ENCODE measurements at places on chromosomes 1 and 21.

DNA sequence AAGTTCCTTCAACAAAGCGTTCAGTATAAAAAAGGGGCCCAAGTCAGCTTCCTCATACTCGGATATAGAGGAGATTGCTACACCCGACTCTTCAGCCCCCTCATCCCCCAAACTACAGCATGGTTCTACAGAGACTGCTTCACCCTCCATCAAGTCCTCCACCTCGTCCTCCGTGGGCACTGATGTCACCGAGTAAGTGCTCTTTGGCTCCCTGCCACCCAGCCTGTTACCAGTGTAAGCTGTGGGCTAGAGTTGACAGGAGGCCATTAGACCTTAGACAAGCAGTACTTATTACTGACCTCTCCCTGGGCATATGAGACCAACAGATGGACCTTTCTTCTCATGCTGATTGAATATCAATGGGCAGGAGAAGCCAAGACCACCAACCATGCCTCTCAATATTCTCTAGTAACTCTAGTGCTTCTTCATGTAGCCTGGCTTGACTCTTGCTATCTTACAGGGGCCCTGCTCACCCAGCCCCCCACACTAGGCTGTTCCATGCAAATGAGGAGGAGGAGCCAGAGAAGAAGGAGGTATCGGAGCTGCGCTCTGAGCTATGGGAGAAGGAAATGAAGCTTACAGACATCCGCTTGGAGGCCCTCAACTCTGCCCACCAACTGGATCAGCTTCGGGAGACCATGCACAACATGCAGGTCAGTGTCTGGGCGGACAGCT, 20.9 kb upstream of the IPO9 start:
- DNase-seq, result no peak

GRCh38 chr21:36910581-36911307, 55.7 kb downstream of the HLCS start:
- no peak for DNase-seq

GRCh38 chr1:228851193-228851592, 115.9 kb downstream of the RHOU start:
- no peak for DNase-seq

DNA sequence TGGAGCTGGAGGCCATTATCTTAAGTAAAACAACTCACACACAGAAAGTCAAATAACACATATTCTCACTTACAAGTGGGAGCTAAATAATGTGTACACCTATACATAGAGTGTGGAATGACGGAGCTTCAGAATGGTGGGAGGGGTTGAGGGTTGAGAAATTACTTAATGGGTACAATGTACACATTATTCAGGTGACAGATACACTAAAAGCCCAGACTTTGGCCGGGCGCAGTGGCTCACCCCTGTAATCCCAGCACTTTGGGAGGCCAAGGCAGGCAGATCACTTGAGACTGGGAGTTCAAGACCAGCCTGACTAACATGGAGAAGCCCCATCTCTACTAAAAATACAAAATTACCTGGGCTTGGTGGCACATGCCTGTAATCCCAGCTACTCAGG, 24.9 kb upstream of the LRIG2 start:
- DNase-seq, result no peak

GRCh38 chr1:185463433-185463832, 146.4 kb upstream of the IVNS1ABP start:
- no peak for DNase-seq

DNA sequence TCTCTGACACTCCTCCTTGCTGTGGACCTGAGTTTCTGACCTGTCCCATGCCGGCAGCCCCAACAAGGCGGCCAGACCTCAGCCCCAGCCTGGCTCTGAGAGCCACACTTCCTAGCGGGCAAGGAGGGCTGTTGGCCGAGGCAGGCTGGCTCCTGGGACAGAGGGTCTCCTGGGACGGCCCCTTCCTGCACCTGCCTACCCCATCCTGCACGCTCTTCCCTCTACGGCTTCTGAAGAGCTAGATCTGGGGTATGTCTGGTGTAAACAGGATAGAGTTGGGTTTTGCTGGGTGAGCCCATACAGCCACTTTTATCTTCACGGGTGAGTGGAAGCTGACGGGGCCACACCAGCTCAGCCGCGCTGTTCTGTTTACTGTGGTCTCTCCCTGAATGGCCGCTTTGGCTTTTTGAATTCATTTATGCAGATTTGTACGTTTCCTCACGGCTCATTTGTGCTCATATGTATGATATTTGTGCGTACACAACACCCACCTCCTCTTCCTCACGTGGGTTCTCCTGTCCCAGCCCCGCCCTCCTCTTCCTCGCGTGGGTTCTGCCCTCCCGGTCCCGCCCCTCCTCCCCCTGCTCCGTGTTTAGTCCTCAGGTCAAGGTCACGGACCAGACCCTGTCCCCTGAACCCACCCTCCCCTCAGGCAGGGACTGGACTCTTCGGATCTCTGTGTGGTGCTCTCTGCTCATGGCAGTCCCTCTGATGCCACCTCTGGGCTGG, 34.7 kb upstream of the POFUT2 start:
- DNase-seq, result no peak

DNA sequence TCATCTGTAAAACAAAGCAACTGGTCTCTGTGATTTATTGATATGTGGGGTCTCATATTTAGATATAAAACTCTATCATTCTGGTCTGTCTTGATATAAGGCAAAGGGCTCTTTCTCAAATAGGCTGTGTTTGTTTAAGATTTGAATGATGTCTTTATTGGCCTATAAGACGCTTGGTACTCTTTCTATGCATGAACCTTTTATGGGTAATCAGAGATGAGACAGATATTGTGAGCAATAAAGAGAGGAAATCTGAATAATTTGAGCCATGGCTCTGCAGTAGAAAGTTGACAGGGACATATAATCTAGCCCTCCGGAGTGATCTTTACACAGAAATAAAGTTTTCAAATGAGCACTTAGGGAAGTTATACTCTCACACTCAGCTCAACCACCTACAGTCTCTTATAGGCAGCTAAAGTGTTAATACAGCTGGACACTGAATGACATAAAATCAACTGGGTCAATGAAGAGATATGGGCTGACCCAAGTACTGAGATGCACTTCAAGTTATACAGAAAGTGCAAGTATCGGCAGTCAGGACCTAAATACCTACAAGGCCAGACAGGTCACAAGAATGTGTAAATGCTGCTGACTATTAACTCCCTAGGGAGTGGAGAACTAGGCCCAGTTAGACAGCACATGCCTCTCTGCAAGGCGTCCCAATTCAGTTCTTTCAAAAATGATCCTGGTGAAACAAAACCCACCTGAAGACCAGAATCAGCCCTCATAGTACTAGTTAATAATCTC, 111.0 kb downstream of the PTPN14 start:
- DNase-seq, result no peak

- no peak for DNase-seq
Measured at GRCh38 chr1:192171123-192171522, 12.9 kb downstream of the RGS18 start.

GRCh38 chr21:33834801-33835500, 80.7 kb downstream of the ATP5PO start:
- no peak for DNase-seq

GRCh38 chr1:63909526-63909925, 135.7 kb downstream of the ROR1 start:
- DNase-seq, result no peak

- no peak for DNase-seq
Measured at GRCh38 chr1:5597171-5597850, 394.9 kb downstream of the NPHP4 start.

- no peak for DNase-seq
Measured at GRCh38 chr1:29458737-29459619, 222.7 kb downstream of the PTPRU start.

DNA sequence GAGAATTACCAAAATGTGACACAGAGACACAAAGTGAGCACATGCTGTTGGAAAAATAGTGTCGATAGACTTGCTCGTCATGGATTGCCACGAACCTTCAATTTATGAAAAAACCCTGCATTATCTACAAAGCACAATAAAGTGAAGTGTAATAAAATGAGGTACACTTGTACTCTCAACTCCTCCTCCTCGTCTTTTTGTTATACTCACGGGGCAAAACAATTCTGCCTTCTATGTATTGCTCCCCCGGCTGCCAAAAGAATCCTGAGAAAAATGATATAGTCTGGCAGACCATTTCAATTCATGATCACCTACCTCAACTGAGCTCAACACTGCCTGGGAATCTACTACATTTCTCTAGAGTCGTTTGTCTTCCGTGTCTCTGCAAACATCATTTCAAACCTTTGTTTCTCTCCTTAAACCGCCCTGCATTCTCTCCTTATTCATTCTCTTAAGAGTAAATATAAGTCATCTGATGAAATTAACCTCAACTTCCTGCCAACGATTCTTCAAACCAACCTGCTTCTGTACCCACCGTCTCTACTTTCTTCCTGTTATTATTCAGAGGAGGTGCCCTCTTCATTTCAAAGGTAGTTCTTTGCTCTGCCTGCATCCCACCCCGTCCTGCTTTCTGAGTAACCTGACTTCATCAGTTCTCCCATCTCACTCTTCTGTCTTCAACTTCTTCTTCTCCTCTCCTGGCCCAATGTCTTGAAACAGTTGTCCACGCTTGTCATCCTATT, 12.9 kb upstream of the IL19 start:
- DNase-seq, result no peak

- DNase-seq, result no peak
Measured at GRCh38 chr1:194068446-194069167, 882.2 kb upstream of the B3GALT2 start.

- DNase-seq, result no peak
Measured at GRCh38 chr1:42170779-42171621, 6.5 kb upstream of the GUCA2A start.

DNA sequence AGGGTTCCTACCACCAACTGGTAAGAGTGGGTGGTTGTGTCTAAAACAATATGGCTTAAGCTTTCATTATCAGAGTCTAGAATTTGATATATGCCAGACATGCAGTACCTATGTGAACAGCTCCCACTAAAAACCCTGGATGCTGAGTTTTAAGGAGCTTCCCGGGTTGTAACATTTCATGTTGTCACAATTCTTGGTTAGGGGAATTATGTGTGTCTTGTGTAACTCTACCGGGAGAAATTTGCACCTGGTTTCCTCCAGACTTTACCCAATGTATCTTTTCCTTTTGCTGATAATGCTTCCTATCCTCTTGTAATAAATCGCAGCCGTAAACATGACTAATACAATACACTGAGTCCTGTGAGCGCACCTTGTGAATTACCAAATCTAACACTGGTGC, 48.3 kb downstream of the ARID4B start:
- DNase-seq, result no peak

DNA sequence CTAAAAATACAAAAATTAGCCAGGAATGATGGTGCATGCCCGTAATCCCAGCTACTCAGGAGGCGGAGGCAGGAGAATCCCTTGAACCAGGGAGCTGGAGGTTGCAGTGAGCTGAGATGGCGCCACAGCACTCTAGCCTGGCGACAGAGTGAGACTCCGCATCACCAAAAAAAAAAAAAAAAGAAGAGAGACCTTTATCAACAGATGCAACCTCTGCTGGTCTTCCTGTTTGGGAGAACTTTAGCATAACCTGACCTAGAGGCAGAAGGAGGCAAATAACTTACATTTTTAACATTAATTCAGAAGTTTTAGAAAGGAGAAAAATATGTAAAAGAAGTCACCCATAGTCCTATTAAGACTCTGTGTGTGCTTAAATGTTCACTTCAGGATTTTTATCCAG, 32.4 kb downstream of the SLAMF1 start:
- no peak for DNase-seq

- DNase-seq, result no peak
Measured at GRCh38 chr1:3521426-3521825, 67.0 kb downstream of the ARHGEF16 start.

DNA sequence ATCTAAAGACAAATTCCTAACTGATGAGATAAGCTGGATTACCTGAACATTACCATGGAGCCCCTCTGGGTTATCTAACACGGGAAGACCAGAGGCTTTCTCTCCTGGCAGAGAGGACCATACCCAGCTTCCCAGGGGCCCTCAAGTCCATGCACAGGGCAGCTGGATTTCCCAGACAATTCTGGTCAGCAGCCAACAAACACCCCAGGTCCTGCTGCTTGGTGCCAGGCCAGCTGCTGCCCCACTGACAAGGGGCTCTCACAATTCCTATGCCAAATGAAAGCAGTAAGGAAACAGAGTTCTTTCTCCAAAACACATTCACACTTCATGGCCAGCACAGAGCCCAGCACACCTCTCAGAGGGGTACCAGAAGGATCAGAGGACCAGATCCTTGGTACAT, 114.2 kb downstream of the HLCS start:
- DNase-seq, result no peak

DNA sequence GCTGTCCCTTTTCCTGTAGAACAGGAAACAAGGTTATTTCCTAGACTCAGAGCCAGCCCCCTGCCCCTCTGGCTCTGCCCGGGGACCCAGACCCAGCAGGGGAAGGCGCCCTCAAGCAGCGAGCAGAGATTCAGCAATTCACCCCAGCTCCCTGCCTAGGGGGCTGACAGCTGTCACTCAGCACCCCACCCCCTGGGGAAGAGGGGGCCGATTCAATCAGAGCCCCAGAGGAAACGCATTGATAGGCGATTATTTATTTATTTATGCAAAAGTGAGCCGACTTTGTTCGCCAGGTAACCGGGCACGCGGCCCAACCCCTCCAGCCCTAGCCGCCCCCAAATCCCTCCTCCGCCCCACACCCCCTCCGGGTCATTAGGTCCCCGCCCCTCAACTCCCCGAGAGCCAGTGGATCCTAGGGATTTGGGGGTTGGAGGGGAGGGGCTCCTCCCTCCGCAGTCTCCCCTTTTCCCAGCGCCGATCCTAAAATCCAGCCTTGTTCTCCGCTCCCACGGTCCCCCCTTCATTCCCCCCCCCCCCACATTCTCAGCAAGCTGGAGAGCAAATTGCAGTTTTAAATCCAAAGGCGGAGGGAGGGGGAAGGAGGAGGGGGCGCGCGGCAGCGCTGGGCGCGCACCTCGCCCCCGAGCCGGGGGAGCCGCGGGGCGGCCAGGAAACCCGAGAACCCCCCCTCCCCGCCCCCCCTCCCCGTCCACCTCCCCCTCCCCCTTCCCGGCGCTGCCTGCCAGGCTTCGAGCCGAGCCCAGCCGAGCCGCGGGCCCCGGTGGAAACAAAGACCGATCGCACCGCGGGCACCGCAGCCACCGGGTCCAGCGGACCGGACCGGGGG, 1.3 kb downstream of the AHDC1 start:
- peak; percentile 41 for DNase-seq

GRCh38 chr1:19055701-19056100, 99.2 kb upstream of the IFFO2 start:
- no peak for DNase-seq

GRCh38 chr1:1763657-1764621, 14.3 kb downstream of the NADK start:
- no peak for DNase-seq

GRCh38 chr1:104459886-104460285, 710.2 kb downstream of the AMY1C start:
- DNase-seq, result no peak

DNA sequence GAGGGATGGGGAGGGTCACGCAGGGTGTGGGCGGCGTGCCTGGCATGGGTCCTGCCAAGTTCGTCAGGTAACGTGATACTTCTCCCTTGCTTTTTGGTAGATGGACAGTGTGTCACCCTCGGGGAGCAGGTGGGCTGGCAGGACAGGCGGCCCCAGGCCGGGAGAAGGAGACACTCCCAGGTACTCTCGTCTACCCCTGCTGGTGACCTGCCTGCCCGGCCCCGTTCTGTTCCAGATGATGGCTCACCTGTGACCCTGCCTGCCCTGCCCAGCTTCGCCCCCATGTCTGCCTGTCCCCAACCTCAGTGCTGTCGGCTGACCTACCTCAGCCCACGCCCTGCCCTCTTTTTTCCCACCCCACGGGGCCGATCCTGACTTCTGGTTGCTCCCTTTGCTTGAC, 144.7 kb downstream of the PCBP3 start:
- no peak for DNase-seq

Data from activated gamma-delta T cell (primary cell).